Activated naive CD4-positive, alpha-beta T cell treated with anti-CD3 and anti-CD28 coated beads, Interleukin-2, amount 10 ng/mL, durations not matched to agents 7 days and 5 days (primary cell): ENCODE measurements at places on chromosomes 2 and 18.

DNA sequence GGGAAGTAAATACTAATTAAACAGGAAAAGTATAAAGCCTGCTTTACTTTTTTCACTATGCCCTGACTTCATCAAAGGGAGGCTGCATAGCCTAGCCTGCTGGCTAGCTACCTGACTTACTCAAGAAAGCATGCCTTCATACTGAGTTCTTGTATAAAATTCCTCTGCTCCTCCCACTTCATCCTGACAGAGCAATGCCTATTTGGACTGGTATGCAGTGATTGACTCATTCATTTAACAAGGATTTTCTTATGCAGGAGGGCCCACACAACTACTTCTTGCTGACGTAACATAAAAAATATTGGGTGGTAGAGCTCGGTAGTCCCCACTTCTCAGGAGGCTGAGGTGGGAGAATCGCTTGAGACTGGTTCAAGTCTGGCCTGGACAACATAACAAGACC, 70.5 kb downstream of the PRPF40A start:
- H3K27me3 ChIP-seq = no peaks in the 10 kb centered on the region
- DNase-seq = no peak
- H3K4me1 ChIP-seq = no peaks in the 10 kb centered on the region
- H3K4me3 ChIP-seq = no peak overlapping the region
- peaks cover 10% of the 10 kb centered on the region for H3K36me3 ChIP-seq

- H3K4me1 ChIP-seq = no peaks in the 10 kb centered on the region
- no peak for DNase-seq
- no peak overlapping the region for H3K27ac ChIP-seq
- no peaks in the 10 kb centered on the region for H3K27me3 ChIP-seq
Measured at GRCh38 chr2:82317012-82317411, 2012.5 kb upstream of the LRRTM1 start.

DNA sequence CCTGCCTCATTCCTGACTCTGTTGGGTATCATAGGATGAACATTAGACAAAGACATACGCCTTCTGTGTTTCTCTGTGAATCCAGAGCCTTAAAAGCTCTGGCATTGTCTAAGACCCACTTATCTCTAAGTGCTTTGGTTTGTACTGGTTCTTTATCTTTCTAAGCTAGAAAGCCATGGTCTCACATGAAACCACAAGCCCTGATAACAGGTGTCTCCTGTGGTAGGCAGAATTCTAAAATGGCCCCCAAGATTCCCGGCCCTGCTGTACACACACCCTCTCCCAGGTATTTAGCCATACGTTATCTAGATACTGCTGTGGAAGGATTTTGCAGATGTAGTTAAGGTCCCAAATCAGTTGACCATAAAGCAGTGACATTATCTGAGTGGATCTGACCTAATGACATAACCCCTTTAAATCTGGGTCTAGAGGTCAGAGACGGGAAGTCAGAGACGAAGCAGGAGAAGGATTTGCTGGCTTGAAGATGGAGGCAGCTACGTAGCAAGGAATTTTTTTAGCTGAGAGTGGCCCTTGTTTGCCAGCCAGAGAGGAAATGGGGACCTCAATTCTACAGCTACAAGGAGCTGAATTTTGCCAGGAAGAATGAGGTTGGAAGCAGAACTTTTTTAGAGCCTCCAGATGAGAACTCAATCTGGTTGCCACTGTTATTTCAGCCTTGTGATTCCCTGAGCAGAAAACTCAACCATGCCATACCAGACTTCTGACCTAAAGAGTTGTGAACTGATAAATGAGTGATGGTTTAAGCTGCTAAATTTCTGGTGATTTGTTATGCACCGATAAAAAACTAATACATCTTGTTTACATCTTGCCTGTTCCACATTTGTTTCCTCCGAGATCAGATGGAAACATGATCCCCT, 186.7 kb downstream of the CAMKMT start:
- H3K4me1 ChIP-seq = no peaks in the 10 kb centered on the region
- no peak overlapping the region for H3K27ac ChIP-seq
- H3K27me3 ChIP-seq = no peaks in the 10 kb centered on the region
- H3K36me3 ChIP-seq = peaks cover 2% of the 10 kb centered on the region

DNA sequence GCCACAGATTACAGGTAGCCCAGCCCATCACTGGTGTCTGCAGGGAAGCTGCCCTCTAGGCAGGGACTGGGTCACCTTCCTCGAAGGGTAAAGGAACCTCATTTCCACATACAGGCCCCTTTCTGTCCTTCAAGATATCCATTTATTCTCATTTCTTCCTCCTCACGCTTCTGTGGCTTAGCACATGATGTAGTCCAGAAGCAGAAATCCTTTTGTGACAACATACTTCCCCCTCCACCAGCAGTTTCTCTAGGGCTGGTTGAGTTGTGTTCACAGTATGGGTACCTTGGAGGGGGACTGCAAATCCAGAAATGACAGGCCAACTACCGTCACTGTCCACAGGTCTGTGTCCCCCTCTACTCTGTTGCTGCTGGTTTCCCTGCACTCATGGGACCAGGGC, 364.9 kb downstream of the ANAPC1 start:
- no peak overlapping the region for H3K27ac ChIP-seq
- peaks cover 32% of the 10 kb centered on the region for H3K27me3 ChIP-seq
- H3K36me3 ChIP-seq = peaks cover 7% of the 10 kb centered on the region
- no peak for DNase-seq

- H3K4me1 ChIP-seq = peaks cover 27% of the 10 kb centered on the region
- no peaks in the 10 kb centered on the region for H3K27me3 ChIP-seq
- H3K36me3 ChIP-seq = peaks cover 30% of the 10 kb centered on the region
- peak overlapping the region; percentile 50 for H3K27ac ChIP-seq
- DNase-seq = no peak
- no peak overlapping the region for H3K4me3 ChIP-seq
Measured at GRCh38 chr2:47888581-47889280, 17.6 kb downstream of the FBXO11 start.

DNA sequence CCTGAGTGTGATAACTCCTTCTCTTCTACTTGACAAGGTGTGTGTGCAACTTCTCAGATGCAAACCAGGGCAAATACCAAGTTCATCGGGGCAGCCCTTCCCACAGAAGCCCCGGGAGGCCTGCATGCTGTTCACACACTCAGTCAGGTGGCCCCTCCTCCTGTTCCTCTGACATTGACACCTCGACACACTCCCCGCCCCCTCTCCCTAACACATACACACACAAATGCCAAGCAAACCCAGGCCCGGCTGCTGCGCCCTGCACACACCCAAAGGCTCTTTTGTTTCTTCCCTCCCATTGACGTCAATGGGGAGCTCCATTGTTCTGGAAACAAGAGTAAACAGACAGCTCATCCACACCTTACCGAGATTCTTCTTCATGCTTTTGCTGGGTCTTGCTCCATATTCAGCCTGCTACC, 1.7 kb upstream of the PER2 start:
- H3K4me3 ChIP-seq = peak overlapping the region; percentile 90
- peaks cover 3% of the 10 kb centered on the region for H3K27me3 ChIP-seq
- no peak for DNase-seq
- H3K4me1 ChIP-seq = peaks cover 32% of the 10 kb centered on the region
- H3K27ac ChIP-seq = peak overlapping the region; percentile 95

GRCh38 chr18:9096685-9097084, 5.8 kb upstream of the NDUFV2 start:
- no peak overlapping the region for H3K27ac ChIP-seq
- DNase-seq = no peak
- H3K36me3 ChIP-seq = peaks cover 10% of the 10 kb centered on the region
- H3K4me1 ChIP-seq = peaks cover 63% of the 10 kb centered on the region
- no peak overlapping the region for H3K4me3 ChIP-seq

GRCh38 chr18:69935319-69936190, 12.1 kb downstream of the CD226 start:
- DNase-seq = peak; percentile 86
- no peak overlapping the region for H3K4me3 ChIP-seq
- H3K4me1 ChIP-seq = peaks cover 14% of the 10 kb centered on the region
- peaks cover 56% of the 10 kb centered on the region for H3K36me3 ChIP-seq
